Body of pancreas (tissue), 4 donors: ENCODE measurements at places on chromosomes 16 and 17. TPM values are rescaled to one million over a fixed set of nuclear protein-coding genes. Genes with fewer than 3 reads are reported as not detected.

Gene STH
- not detected for total RNA-seq

Gene CD68
- 4.3 TPM for total RNA-seq

Gene DNASE1L2
- 1.3 TPM for total RNA-seq

Gene PRSS21
- 0.66 TPM for total RNA-seq

Gene PLEKHM1
- 35.3 TPM for total RNA-seq

Gene GP1BA
- not detected for total RNA-seq

Gene IL21R
- total RNA-seq = 0.26 TPM

Gene TBC1D3C
- total RNA-seq = not detected

Gene CRHR1
- total RNA-seq = not detected

Gene PRSS36
- 65.3 TPM for total RNA-seq

Gene CHST5
- total RNA-seq = not detected

Gene LRRC37A
- total RNA-seq = 0.78 TPM

Gene TNK1
- total RNA-seq = 12.7 TPM

Gene TMEM235
- not detected for total RNA-seq

- no peak overlapping the region for H3K27ac ChIP-seq
- DNase-seq = no peak
- peaks cover 9% of the 10 kb centered on the region for H3K4me1 ChIP-seq
- no peaks in the 10 kb centered on the region for H3K36me3 ChIP-seq
- H3K4me3 ChIP-seq = no peak overlapping the region
Measured at GRCh38 chr17:44146375-44147346, 4.9 kb downstream of the HROB start.

DNA sequence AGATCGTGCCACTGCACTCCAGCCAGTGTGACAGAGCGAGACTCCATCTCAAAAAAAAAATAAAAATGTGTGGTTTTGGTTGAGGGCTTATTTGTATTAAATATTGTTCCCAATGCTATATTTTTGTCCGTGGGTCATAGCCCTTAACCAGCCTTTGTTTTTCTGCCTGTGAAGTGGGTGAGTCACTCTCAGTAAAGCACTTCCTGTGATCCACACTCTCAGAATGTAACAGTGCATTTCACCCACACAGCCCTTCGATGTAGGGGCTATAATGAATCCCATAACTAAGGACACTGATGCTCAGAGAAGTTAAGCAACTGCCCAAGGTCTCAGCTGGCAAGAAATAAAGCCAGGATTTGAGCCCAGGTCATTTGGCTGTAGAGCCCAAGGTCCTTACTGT is 34.7 kb upstream of the POLR3E start:
- no peaks in the 10 kb centered on the region for H3K4me1 ChIP-seq
- no peak overlapping the region for H3K4me3 ChIP-seq
- no peaks in the 10 kb centered on the region for H3K27me3 ChIP-seq

DNA sequence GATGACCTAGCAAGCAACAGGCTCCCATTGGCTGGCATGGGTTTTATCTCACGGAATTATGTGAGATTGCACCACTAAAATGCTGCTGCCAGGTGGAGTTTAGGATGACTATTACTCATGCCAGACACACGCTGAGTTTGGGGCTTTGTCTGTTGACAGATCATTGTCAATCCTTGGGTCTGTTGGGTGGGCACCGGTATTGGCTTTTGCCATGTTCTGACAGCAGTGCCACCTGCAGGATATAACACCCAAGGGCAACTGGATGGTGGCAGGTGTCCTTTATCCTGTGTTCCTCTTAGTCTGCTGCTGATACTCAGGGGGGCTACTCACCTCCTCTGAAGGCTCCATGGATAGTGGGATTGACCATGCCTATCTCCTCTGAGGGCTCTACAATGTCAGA is 221.6 kb upstream of the DYNLRB2 start:
- H3K4me3 ChIP-seq = no peak overlapping the region
- H3K4me1 ChIP-seq = no peaks in the 10 kb centered on the region
- H3K27ac ChIP-seq = no peak overlapping the region
- DNase-seq = no peak
- H3K36me3 ChIP-seq = no peaks in the 10 kb centered on the region
- no peaks in the 10 kb centered on the region for H3K27me3 ChIP-seq

DNA sequence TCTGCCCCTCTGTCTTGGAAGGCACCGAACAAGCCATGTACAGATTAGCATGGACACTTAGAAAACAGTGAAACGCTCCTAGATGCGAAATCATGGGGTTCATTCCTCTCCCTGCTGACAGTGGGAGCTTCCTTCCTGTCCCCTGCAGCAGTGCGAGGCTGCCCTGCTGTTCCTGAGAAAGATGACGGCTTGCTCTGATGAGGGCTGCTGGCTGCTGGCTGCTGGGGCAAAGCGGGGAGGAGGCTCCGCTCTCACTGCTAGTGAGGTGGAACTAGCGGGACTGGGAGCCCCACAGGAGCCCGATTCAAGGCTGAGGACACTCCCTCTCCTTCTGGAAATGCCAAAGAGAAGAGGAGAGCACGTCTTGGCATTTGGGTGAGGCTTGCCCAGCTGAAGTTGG is 25.9 kb upstream of the CACNG4 start:
- no peak for DNase-seq
- no peaks in the 10 kb centered on the region for H3K36me3 ChIP-seq
- H3K4me3 ChIP-seq = no peak overlapping the region
- H3K27ac ChIP-seq = no peak overlapping the region

- H3K27me3 ChIP-seq = no peaks in the 10 kb centered on the region
- peak; percentile 71 for DNase-seq
- no peaks in the 10 kb centered on the region for H3K36me3 ChIP-seq
- H3K27ac ChIP-seq = peak overlapping the region; percentile 82
- peak overlapping the region; percentile 42 for H3K4me3 ChIP-seq
Measured at GRCh38 chr16:14284930-14285512, 213.9 kb downstream of the MRTFB start.

DNA sequence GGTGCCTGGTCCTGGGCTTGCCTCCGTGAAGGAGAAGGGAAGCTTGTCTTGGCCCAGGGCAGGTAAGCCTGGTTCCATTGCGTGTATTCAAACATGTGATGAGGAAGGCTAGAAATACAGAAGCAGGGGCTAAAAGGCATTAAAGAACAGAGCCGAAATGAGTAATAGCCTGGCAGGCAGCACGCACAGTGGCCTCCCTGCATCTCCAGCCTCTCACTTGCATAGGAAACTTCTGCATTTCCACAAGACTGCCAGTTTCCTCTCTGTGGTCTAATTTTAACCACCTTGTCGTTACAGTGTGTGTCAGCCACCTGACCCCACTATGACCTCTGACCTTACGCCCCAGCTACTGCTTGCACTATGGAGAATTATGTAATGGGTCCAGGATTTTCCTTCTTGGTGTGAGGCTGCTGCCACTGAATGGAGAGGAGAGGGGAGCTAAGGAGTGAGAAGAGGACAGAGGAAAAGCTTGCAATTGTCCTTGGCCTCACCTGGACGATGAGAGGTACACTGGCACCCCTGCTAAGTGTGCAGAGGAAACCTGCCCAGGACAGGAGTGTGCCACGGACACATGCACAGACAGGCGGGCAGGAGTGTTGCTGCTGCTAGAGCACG is 32.8 kb downstream of the HIC1 start:
- no peak for DNase-seq
- H3K36me3 ChIP-seq = no peaks in the 10 kb centered on the region
- no peak overlapping the region for H3K4me3 ChIP-seq
- no peaks in the 10 kb centered on the region for H3K27me3 ChIP-seq
- H3K4me1 ChIP-seq = peaks cover 29% of the 10 kb centered on the region
- H3K27ac ChIP-seq = no peak overlapping the region

- no peak overlapping the region for H3K27ac ChIP-seq
- DNase-seq = no peak
Measured at GRCh38 chr17:42922294-42922693, 21.7 kb downstream of the G6PC1 start.

- no peak overlapping the region for H3K4me3 ChIP-seq
- no peaks in the 10 kb centered on the region for H3K27me3 ChIP-seq
- DNase-seq = peak; percentile 51
- no peak overlapping the region for H3K27ac ChIP-seq
Measured at GRCh38 chr17:75517297-75517865, 1.1 kb downstream of the TSEN54 start.

DNA sequence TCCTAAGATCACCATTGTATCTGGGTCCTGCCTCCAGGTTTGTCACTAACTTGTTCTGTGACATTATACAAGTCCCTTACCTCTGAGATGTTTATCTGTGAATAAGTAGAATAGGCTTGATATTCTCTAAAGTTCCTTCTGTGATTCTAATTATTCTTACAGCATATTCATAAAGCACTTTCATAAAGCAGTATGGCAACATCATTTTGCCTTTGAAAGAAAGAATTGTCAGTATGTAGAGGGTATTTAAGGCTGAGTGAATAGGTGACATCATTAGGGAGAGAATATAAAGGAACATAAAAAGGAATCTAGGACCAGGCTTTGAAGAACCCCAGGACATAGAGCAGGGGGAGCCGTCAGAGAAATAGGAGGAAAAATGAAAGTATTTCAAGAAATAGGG is 15.6 kb downstream of the VMP1 start:
- no peaks in the 10 kb centered on the region for H3K36me3 ChIP-seq
- no peak for DNase-seq
- no peak overlapping the region for H3K4me3 ChIP-seq
- H3K27me3 ChIP-seq = no peaks in the 10 kb centered on the region
- no peak overlapping the region for H3K27ac ChIP-seq

- peak overlapping the region; percentile 77 for H3K4me3 ChIP-seq
- peaks cover 33% of the 10 kb centered on the region for H3K4me1 ChIP-seq
- peaks cover 2% of the 10 kb centered on the region for H3K36me3 ChIP-seq
Measured at GRCh38 chr16:30533748-30534367, 800 bp downstream of the ZNF747 start.

DNA sequence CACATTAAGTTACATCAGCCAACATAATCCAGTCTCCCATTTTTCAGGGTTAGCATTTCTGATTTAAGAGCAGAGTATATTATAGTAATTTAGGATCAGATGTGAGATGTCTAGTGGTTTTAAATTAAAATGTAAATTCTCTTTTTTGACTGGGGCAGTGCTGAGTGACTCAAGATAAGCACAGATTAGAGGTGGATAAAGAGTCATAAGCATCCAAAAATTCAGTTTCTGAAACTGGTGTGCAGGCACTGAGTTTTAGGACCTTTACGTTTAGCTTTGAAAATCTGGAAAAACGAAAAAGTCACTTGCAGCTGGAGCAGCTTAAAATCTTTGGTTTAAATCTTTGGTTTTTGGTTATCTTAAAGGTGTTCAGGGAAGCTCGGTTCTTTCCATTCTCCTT is 190.7 kb downstream of the FTO start:
- no peaks in the 10 kb centered on the region for H3K27me3 ChIP-seq
- DNase-seq = no peak
- no peaks in the 10 kb centered on the region for H3K36me3 ChIP-seq

- peaks cover 3% of the 10 kb centered on the region for H3K27me3 ChIP-seq
- peaks cover 31% of the 10 kb centered on the region for H3K4me1 ChIP-seq
- DNase-seq = no peak
- H3K36me3 ChIP-seq = no peaks in the 10 kb centered on the region
Measured at GRCh38 chr16:75495076-75495674, at the start of gene CHST6. Gene CHST6 (minus strand): TSS chr16:75495441. CDS start chr16:75479828, 15,613 bp downstream.

DNA sequence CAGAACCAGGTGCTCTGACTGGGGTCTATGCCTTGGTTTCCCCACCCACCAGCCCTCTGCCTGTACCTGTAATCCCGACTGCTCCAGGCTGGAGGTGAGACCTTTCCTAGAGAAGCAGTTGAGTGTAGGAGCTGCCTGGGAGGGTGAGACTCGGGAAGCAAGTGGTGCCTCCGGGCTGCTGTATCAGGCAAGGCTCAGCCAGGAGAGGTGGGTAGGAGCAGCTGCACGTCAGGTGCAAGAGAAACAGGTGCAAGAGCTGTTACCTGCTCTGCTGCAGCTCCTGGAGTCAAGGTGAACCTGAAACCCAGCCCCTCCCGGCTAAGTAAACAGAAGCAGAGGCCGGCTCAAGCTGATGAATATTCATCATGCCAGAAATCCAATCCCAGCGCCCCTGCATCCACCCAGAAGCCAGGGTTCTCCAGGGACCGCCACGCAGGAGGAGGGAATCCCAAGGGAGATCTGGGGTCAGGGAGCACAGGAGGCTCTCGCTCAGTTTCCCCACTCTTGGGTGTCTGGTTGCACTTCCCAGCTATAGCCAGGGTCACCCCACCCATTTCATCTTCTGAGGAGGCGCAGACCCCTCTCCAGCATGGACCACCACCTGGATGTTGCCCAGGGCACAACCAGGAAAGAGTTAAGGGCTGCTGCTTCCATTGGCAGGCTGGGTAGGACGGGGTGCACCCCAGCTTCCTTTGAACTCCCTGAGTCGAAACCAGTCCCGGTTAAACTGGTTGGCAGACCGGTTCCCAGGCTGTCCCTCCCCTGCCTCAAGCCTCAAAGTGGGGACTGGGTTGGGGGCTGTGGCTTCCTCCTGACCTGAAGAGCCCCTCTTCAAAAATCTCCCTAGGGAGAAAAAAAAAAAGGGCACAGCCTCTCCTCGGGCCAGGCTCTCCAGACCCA is at the start of gene PRR15L:
Gene PRR15L (minus strand): TSS at position 293 of the 900 bp plus-strand sequence. CDS start 4,649 bp downstream, outside the sequence.
- H3K27me3 ChIP-seq = no peaks in the 10 kb centered on the region
- peak; percentile 96 for DNase-seq
- H3K4me1 ChIP-seq = peaks cover 58% of the 10 kb centered on the region
- H3K27ac ChIP-seq = peak within 1 kb of the TSS; percentile 96
- peaks cover under 1% of the 10 kb centered on the region for H3K36me3 ChIP-seq
- H3K4me3 ChIP-seq = peak within 1 kb of the TSS; percentile 69

- no peaks in the 10 kb centered on the region for H3K4me1 ChIP-seq
- H3K27ac ChIP-seq = no peak overlapping the region
- no peaks in the 10 kb centered on the region for H3K36me3 ChIP-seq
- H3K27me3 ChIP-seq = no peaks in the 10 kb centered on the region
Measured at GRCh38 chr17:79294459-79295071, 219.9 kb downstream of the ENGASE start.

GRCh38 chr17:77229786-77230435 is 89.1 kb downstream of the SEC14L1 start:
- no peaks in the 10 kb centered on the region for H3K36me3 ChIP-seq
- H3K27me3 ChIP-seq = no peaks in the 10 kb centered on the region
- H3K4me3 ChIP-seq = no peak overlapping the region
- H3K27ac ChIP-seq = no peak overlapping the region
